Activated CD8-positive, alpha-beta memory T cell treated with anti-CD3 and anti-CD28 coated beads, Interleukin-2, amount 50 U/mL, for 48 hours (primary cell): ENCODE measurements at places on chromosomes 12 and 14.

- DNase-seq = no peak
Measured at GRCh38 chr14:77123381-77124325, 17.9 kb downstream of the ZDHHC22 start.

DNA sequence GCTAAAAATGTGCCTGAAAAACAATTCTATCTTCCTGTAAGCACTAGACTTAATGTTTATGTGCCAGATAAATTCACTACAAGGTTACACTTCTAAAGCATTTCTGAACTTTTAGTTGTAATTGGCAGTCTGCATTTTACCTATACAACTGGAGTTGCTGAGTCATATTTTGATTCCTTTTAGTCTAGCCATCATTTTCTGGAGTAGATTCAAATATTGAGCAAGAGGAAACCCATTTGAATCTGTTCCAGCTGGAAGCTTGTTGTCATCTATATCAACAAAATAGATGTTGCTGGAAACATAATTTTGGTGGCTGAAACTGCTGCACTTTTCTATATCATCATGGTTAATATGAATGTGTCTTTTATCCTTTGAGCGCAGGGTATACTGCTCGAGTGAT, 122.2 kb upstream of the CCDC175 start:
- no peak for DNase-seq

DNA sequence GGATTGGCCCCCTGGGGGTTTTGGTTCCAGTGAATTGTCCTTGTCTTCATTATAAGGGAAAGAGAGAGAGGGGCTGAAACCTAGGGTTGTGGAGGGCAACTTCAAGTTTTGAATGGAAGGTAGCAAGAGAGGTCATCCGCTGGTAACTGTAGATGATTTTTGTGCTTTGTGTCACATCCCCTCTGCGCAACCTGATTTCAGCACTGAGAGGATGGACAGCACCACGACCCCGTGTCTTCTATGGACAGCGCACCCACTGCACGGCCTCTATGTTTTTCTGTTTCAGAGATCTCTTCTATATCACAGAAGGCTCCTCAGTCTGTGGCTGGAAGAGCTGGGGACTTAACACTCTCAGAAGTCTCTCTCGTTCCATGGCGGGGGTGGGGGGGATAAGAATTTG, 127.0 kb upstream of the RPH3A start:
- no peak for DNase-seq

DNA sequence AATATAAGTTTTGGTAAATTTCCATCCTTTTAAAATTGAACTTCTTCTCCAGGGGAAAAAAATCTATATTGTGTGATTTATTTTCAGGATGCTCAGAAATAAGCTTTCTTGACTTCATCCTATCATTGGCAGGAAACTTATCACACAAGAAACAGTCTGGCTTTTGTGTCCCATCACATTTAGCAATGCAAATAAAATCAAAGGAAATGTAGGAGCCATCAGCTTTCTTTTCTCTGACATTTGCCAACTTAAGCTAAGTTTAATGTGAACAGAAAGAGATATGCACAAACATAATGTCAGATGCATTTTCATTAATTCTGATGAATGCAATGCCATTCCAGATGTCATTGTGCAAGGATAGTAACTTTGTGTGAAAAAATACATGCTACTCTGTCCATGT, 56.6 kb downstream of the LIN7A start:
- DNase-seq = no peak
